Cerebellar cortex (tissue), 1 donor: ENCODE measurements at places on chromosomes 3 and 15.
A peak's percentile ranks its signal among the peaks of the same experiment; 100 is the strongest.

- no peak for DNase-seq
These were observed 47.5 kb upstream of the SSR3 start for GRCh38 chr3:156602424-156602823.

- no peak for DNase-seq
These were observed 213.1 kb downstream of the RPLP1 start for GRCh38 chr15:69665641-69666111.

DNA sequence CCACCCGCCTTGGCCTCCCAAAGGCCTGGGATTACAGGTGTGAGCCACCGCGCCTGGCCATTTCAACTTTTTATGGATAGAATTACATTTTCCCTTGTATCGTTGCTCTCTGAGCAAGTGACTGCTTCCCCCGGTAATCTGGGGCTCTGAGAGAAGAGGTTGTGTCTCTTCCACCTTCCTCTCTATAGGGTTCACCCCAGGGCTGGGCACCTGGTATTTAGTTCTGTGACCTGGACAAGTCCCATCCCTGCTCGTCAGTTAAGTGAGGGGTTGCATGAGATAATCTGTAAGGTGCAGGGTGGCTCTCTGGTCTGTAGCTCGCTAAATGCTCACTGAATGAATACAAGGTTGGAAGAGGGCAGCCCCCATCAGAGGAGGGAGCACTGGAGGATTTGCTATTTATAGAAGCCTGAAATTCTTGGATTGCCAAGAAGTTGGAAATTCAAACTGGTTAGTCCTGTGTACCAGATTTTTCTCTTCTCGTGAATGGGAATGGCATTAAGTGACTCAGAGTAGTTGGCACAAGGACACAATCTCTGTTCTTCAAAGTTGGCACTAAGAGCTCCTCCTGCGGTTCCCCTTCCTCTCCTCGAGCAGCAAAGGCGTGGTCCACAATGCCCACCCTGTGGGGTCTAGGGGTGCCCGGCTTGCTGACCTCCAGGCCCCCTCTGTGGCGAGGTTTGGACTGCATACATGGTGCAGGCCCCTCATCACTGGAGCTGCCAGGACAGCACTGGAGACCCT lies 68.1 kb upstream of the DLG1 start:
- no peak for DNase-seq

DNA sequence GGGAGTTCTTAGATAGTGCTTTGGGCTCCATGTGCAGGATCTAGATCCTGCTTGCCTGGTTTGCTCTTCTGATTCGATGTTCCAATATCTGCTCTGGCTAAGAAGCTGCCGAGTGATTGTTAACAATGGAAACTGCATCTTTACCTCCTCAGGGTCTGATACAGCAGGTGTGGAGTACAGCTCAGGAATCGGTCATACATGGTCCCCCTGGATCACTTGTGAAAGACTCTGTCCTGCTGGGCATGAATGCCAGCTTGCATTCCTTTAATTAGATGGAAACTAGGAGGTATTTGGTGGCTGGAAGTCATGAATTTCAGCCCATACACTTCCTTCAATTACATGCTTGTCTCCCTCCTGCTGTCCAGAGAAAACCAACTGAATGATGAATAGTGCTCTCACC lies 95.3 kb downstream of the CHRNA7 start:
- no peak for DNase-seq

GRCh38 chr15:92395098-92395635 lies 1.5 kb downstream of the ST8SIA2 start:
- no peak for DNase-seq

GRCh38 chr3:146026547-146026946 lies 134.4 kb downstream of the PLOD2 start:
- no peak for DNase-seq

- DNase-seq, result no peak
These were observed 159.7 kb upstream of the MBNL1 start for GRCh38 chr3:152109038-152109437.

DNA sequence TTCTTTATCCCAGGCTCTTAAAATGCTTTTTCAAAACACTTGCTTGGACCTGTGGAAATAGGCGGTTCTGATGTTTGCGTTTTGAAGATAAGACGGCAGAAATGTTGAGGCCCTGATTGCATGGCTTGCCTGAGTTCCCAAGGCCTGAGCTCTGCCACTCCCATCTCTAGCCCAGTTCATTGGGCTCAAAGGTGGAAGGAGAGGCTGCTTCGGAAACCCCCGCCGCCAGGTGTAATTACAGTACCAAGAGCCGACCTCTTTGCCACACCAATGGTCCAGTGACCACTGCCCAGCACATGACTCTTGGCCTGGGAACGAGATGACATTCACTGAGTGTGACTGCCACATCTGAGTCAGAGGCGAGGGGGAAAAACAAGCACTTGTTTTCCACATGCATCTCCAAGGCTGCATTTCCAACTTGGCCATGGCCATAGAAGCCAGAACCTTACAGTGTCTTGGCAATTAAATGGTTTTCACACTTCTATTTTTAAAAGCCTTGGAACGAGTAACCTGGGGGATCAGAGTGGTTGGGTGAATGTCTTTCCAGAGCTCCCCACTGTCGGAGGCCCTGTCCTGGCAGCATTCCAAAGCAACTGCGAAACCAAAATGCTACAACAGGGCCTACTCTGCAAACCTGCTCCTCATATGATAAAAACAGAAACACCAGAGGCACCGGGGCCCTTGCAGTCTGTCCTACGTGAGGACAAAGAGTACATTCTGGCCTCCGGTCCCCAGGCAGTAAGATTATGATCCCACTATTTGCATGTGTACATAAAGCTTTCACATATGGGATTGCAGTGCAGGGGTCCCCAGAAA lies 63.8 kb upstream of the CGNL1 start:
- peak; percentile 50 for DNase-seq

DNA sequence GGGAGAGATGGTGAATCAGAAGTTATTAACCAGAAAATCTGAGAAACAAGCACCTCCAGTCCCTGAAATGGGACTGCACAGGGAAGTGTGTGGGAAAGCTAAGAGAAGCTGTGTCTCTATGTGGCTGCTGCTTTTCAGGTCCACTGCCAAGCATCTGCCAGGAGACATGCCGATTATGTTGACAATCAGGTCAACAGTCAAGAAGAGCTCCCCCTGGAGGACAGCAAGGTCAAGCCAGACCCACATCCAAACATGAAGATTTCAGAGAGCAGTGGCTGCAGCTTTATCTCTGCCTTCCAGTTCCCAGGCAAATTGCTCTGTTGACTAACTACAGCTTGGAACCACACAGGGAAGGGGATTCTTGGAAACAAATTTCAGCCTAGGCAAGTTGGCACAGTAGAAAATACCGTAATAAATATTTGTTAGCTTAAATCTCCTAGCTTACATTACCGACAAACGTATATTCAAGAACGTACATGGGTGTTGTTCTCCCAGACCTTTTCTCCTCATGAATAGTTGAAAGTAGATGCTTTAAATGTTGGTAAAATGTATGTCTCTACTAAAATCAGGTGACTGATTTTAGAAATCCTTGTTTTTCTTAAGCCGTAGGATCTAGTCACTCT lies 394.5 kb upstream of the RARB start:
- peak; percentile 36 for DNase-seq

DNA sequence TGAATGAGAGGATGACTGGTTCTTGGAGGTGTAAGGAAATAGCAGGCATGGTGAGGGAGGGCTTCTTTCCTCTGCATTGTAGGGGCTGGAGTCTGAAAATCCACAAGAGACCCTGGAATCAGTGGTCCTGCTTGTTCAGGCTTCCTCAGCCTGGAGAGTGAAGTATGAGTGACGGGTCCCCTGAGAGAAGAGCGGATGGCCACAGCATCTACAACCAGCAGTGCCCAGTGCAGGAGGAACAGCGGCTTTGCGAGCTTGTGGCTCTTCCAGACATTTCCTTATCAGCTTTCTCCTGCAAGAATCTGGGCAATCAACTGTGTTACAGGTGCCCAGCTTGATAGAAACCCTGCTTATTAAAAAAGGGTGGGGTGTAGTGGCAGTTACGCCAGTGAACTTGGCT lies 97.0 kb upstream of the HES1 start:
- DNase-seq, result no peak

DNA sequence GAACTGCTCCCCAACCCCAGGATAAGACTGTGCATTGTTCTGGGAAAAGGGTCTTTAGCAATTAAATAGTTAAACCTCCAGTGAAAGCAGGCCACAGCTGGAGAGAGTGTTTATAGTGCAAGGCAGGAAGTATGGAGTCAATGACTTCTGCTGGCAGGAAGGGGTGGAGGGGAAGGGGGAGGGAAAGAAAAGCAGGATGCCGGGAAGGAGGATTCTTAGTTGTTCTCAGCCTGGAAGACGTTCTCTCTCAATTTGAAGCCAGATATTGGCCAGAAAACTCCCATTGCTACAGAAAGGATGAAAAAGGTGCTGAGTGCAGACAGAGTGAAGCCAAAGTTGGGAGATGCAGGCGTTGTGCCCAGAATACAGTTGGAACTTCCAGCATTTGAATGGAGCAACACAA lies 35.7 kb upstream of the ACTL6A start:
- peak; percentile 22 for DNase-seq

- DNase-seq, result peak; percentile 8
These were observed 64.6 kb upstream of the PFN2 start for GRCh38 chr3:150035301-150035779.

- no peak for DNase-seq
These were observed 60.6 kb upstream of the RPL35A start for GRCh38 chr3:197889204-197889930.

GRCh38 chr3:191702121-191702520 lies 241.2 kb downstream of the PYDC2 start:
- DNase-seq, result no peak

- no peak for DNase-seq
These were observed 14.6 kb upstream of the SNRPN start for GRCh38 chr15:24940236-24940635.

DNA sequence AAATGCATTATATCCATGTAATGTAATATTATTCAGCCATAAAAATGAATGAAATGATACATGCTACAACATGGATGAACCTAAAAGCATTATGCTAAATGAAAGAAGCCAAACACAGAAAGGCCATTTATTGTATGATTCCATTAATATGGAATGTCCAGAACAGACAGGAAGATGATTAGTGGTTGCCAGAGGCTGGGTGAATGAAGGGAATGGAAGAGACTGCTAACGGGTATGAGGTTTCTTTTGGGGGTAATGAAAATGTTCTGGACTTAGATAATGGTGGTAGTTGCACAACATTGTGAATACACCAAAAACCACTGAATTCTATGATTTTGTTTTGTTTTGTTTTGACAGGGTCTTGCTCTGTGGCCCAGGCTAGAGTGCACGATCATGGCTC lies 61.6 kb upstream of the MAP4 start:
- DNase-seq, result no peak

DNA sequence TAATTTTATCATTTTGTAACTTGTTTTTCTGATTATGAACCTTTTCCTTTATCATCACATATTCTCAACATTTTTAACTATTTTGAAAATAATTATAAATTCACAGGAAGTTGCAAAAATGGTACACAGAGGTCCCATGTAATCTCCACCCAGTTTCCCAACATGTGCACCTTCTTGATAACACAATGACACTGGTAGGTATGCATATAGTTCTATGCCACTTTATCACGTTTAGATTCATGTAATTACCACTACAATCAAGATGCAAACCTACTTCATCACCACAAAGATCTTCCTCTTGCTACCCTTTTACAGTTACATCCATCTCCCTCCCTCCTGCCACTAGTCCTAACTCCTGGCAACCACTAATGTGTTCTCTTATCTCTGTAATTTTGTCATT lies 413.9 kb downstream of the SHQ1 start:
- no peak for DNase-seq

- DNase-seq, result no peak
These were observed 100.5 kb upstream of the ZBED2 start for GRCh38 chr3:111695636-111696117.

DNA sequence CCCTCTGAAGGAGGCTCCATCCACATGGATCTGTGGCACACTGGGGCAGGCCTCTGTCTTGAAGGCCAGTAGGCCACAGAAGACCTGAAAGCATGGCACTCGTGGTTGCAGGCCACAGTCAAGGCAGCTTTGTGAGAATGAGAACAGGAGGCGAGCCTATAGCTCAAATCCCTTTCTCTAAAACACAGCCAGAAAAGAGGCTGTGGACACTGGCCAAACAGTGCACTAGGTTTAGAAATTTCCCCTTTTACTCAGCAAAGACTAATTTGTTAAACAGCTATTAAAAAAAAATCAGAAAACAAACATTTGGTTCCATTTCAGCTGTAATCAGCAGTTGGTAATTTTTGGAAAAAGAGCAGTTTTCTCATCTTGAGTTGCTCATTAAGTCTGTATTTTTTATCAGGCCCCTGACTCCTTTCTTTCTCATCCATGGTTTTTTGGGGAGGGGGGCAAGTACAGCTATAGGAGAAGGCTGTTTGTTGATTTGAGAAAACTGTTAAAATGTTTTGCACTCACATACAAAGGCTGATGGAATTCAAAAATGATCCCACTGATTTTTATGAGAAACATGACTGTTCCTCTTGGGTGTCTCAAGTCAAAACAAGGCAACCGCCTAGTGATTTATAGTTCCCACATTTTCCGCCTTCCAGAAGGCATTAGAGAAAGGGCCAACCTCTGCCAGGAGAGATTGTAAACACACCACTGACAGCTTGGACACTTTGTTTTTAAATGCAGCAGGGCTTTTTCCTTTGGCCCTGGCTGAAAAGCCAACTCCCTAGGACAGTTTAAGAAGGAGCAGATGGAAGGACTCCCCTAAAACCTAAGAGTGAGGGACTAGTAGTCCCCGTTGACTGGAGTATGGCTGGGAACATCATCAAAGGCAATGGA lies 28.1 kb downstream of the PARP16 start:
- no peak for DNase-seq

DNA sequence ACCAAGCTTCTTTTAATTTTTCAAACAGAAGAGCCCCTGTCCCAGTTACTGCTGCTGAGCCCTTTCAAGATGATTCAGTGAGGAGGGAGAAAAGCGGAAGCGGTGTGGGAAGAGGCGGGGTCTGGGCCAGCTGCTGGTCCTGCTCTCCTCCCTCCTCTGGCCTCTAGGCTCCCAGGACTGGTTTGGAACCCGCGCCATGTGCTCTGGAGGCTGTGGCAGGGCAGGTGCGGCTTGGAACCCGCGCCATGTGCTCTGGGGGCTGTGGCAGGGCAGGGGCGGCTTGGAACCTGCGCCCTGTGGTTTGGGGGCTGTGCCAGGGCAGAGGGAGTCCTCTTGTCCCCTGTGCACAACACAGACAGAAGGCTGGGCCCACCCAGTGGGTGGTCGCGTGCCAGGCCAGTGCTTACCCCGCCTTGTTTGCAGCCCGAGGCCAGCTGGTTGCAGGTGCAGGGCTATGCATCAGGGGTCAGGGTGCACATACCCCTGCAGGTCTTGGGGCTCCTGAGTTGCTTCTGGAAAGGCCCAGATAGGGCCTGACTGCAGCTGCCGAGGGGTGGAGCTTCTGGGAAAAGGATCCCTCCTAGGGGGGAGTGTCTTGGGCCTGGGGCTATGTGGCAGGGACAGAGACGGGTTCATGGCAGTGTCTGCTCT lies 12.2 kb downstream of the ALG1L2 start:
- DNase-seq, result no peak
